ENCODE measurements at places on chromosomes 2 and 18. TPM values are rescaled to one million over a fixed set of nuclear protein-coding genes. Genes with fewer than 3 reads are reported as not detected.

The DSC3 gene
- total RNA-seq: 0.12 TPM

The GALNT14 gene
- total RNA-seq: 1.2 TPM

The MYO1B gene
- 86.9 TPM for total RNA-seq

The SIX2 gene
- 1.1 TPM for total RNA-seq

The RTP5 gene
- total RNA-seq: not detected

The FBXO15 gene
- 1.1 TPM for total RNA-seq

The CCDC68 gene
- 1.8 TPM for total RNA-seq

The SLC9A2 gene
- not detected for total RNA-seq

The SMARCAL1 gene
- 19.5 TPM for total RNA-seq

The SLC11A1 gene
- 0.25 TPM for total RNA-seq

The SLC9A4 gene
- total RNA-seq: not detected

The SLC40A1 gene
- 9.5 TPM for total RNA-seq

The UGT1A10 gene
- not detected for total RNA-seq

The AQP12A gene
- total RNA-seq: not detected

The SEH1L gene
- 62.1 TPM for total RNA-seq

The ERICH2 gene
- 0.33 TPM for total RNA-seq

The OST4 gene
- total RNA-seq: 224 TPM
